A375 (cell line): ENCODE measurements at places on chromosomes 13 and 19. TPM values are rescaled to one million over a fixed set of nuclear protein-coding genes. Genes with fewer than 3 reads are reported as not detected.

The NAPSA gene
- total RNA-seq: not detected in 2 replicates

The AMER2 gene
- under 0.01 TPM in 1 of 2 replicates, not detected in the other for total RNA-seq

The NCCRP1 gene
- total RNA-seq: not detected in 2 replicates

The ETV2 gene
- total RNA-seq: 0.88 and 1.1 TPM in 2 replicates

The VSIG10L gene
- total RNA-seq: 1.1 and 1.4 TPM in 2 replicates

The GPR183 gene
- not detected in 2 replicates for total RNA-seq

The TLE5 gene
- total RNA-seq: 311 and 354 TPM in 2 replicates

The FPR1 gene
- not detected in 2 replicates for total RNA-seq

The KMT2B gene
- 14.4 and 20.0 TPM in 2 replicates for total RNA-seq

The NLRP11 gene
- total RNA-seq: 0.75 and 1.3 TPM in 2 replicates

The STARD13 gene
- 35.3 and 48.6 TPM in 2 replicates for total RNA-seq

The DIRAS1 gene
- 0.72 and 1.0 TPM in 2 replicates for total RNA-seq

The NCR1 gene
- total RNA-seq: 0.72 and 0.91 TPM in 2 replicates

The MARCHF2 gene
- 20.3 and 22.7 TPM in 2 replicates for total RNA-seq

The ZNF814 gene
- 26.4 and 28.7 TPM in 2 replicates for total RNA-seq

The SLC6A16 gene
- total RNA-seq: 0.11 TPM in 1 of 2 replicates, not detected in the other

The PIP5K1C gene
- 9.5 and 11.2 TPM in 2 replicates for total RNA-seq

The FAM32A gene
- 241 and 257 TPM in 2 replicates for total RNA-seq

The RASL11A gene
- 0.38 and 6.3 TPM in 2 replicates for total RNA-seq

The SLITRK1 gene
- 2.8 and 3.0 TPM in 2 replicates for total RNA-seq

The F7 gene
- not detected in 2 replicates for total RNA-seq

The SYNGR4 gene
- total RNA-seq: not detected in 2 replicates

The C1QTNF9B gene
- total RNA-seq: not detected in 2 replicates

The TMPRSS9 gene
- 0.57 TPM in 1 of 2 replicates, not detected in the other for total RNA-seq

The CDC42EP5 gene
- total RNA-seq: 6.3 and 6.6 TPM in 2 replicates

The KLHL1 gene
- 0.03 TPM in 1 of 2 replicates, not detected in the other for total RNA-seq

The GNG8 gene
- total RNA-seq: not detected in 2 replicates

The KLK3 gene
- total RNA-seq: not detected in 2 replicates

The TMEM255B gene
- 1.8 and 2.1 TPM in 2 replicates for total RNA-seq
